ENCODE measurements at places on chromosomes 2 and 18.

- no peak for DNase-seq
Measured at GRCh38 chr2:202066875-202067274, 6.2 kb upstream of the KIAA2012 start.

DNA sequence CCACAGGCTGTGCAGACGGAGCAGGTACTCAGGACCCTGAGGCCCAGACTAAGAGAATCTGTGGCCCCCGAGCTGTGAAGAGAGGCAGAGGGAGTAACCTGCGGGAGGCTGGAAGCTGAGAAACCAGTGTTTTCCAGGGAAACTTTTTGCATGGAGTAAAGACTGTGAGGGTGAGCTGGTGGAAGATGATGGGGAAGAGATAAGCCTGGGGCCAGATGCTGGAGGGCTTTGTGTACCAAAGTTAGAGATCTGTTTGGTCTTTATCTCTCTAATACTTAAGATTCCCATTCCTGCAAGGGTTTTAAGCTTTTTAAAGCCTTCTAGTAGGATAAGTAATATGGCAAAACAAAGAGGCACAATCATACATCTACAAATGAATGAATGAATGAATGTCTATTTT, 43.7 kb upstream of the MEX3C start:
- DNase-seq, result no peak

GRCh38 chr2:148301362-148301761, 280.5 kb downstream of the MBD5 start:
- no peak for DNase-seq

GRCh38 chr2:98468621-98469236, 24.1 kb downstream of the INPP4A start:
- peak; percentile 85 for DNase-seq

DNA sequence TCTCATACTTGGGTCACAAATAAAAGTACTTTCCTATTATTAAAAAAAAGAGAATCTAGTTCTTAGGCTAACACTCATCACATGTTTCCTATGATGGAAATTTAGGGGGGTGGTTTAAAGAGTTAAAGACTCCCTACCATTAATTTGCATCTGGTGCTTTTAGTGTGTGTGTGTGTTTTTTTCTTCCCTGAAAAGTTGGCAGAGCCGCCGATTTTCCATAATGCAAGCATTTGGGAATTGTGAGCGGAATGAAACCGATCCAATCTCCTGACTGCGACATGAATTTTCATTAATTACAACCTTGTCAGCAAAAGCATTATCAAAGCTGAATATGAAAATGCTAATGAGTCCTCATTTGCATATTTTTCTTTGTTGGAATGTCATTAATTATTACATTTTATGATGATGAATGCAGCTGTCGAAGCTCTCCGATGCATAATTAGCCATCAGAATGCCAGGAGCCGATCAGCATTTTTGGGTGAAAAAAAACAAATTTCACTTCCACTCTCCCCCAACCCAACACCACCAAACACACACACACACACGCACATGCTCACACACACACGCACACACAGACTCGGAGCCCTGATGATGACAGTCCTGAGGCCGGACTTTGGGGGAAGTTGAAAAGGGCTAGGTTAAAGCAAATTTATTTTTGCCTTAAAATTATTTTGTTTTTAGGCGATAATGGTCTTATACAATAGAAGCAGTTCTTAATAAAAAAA, 165.4 kb downstream of the TCF4 start:
- no peak for DNase-seq

DNA sequence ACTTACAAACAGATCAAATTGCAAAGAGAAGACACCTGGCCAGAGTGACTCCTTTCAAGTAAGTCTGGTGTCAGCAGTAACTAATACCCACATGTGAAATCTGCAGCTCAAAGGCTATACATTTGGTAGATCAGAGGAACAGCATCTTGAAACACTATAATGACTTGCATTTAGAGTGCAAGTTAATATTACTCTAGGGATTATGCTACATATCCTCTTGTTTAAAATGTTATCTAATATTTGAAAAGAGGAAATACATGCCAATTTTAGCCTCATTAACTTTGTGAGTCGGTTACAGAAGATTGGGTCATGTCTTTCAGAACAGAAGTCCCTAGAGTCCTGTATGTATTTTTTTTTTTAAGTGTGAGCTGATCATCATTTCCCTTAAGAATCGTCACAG, 15.2 kb downstream of the LANCL1 start:
- no peak for DNase-seq

DNA sequence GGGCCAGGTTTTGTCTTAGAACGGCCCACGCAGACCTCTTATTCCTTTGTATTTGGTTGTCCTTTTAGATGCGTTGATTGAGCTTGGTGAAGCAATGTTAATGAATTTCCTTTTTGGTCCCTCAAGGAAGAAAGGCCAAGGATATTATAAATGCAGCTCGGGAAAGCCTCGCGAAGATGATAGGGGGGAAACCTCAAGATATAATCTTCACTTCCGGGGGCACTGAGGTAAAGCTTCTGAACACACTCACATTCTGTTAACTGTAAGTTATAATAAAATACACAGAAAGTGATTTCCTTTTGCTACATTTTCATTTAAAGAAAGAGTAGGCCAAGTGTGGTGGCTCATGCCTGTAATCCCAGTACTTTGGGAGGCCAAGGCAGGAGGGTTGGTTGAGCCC, 7.1 kb downstream of the SCLY start:
- DNase-seq, result no peak

DNA sequence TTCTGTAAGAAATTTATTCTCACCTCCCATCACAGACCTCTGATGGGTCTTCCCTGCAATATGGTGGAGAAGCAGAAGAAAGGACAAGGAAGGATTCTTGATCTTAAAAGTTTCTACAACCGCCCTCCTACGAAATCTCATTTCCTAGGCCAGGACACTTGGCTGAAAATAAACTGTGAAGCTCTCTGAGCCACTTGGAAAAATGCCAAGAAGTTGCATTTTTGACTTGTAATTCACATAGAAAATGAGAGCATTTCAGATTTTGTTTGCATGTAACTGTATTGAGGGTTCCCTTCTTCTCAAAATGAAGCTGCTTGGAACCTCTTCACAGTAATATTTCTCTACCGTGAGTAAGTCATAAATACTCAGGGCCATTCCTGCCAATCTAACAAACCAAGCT, 458.3 kb upstream of the SLC14A2 start:
- DNase-seq, result no peak

DNA sequence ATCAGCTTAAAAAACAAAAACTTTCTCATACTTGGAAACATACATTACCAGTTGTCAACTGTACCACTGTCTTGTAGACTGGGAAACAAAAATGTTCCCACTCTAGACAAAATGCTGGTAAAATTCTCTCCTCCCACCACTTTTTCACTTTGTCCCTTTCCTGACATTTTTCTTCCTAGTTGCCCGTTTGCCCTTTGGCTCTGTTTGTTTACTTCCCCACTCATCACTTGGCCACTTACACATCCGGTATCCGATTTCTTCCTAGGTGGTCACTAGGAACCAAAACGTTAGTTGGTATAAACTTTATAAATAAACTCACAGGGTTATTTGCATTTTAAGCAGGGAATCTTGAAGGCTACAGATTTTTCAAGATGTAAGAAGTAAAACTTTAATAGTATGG, 84.9 kb downstream of the METTL4 start:
- no peak for DNase-seq

DNA sequence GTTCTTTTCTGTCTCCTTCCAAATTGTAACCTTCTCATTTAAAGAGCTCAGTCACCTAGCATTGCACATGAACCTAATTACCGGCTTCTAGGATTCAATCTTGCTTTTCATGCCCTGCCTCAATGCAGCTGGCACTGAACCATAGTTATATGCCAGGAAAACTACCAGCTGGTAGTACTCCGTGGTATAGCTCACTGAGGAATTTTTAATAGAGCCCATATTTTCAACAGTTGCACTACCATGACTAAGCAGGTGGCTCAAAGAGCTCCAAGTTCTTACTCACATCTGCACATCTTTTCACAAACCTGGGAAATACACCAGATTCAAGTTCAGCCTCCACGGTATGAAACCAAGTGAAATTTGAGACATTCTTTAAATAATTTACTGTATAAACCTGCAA, 363.5 kb downstream of the GRB14 start:
- no peak for DNase-seq

DNA sequence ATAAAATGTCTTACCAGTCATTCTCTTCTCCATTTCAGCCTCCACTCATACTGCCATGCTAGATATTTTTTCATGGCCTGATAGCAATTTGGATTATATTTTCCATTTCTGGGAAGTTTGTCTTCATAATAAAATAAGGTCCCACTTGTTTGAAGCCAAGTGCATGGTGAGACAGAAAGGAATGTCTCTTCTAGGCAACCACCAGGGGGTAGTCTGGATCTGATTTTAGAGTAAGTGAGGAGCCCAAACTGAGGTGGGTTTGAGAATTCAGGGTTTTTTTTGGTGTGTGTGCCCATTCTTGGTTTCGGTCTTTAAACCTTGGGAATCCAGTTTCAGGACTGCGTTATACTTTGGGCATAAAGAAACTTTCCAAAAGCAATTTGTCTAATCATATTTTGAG, 315.5 kb downstream of the RPRM start:
- no peak for DNase-seq

- no peak for DNase-seq
Measured at GRCh38 chr2:82780050-82780449, 1679.0 kb downstream of the SUCLG1 start.

DNA sequence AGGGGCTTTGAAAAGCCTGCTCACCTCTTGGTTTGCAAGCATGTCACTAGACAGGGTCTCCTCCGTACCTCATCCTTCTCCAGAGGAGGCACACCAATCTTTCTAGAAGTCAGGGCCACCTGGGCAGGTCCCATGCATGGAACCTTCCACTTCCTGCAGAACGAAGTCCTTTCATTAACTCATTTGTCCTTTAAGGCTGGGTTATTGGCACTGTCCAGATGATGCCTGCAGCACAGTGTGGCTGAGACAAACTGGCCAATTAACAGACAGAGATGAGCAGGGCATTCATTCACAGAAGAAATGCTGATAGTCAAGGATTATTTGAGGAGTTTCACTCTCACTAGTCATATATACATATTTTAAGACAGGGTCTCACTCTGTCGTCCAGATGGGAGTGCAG, 245.3 kb downstream of the TFCP2L1 start:
- no peak for DNase-seq

- DNase-seq, result peak; percentile 27
Measured at GRCh38 chr2:169107645-169108044, 38.3 kb downstream of the DHRS9 start.

GRCh38 chr2:145344076-145344724, 824.3 kb upstream of the ZEB2 start:
- DNase-seq, result no peak

- DNase-seq, result no peak
Measured at GRCh38 chr18:23816740-23817139, 127.5 kb downstream of the LAMA3 start.

DNA sequence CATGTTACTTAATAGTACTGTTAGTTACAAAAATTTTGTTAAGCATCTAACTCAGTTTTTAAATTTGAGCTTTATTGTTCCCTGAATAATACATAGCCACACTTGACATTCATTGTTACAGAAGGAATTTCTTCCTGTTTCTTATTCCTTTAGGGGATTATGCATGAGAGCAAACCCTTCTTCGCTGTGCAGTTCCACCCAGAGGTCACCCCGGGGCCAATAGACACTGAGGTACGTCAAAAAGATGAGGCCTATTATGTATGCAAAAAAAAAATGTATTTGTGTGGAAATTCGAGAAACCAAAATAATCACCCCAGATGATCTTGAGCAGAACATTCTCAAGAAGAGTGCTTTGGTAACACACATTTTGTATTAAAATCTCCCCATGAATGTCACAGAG, 36.3 kb downstream of the CPS1 start:
- no peak for DNase-seq

DNA sequence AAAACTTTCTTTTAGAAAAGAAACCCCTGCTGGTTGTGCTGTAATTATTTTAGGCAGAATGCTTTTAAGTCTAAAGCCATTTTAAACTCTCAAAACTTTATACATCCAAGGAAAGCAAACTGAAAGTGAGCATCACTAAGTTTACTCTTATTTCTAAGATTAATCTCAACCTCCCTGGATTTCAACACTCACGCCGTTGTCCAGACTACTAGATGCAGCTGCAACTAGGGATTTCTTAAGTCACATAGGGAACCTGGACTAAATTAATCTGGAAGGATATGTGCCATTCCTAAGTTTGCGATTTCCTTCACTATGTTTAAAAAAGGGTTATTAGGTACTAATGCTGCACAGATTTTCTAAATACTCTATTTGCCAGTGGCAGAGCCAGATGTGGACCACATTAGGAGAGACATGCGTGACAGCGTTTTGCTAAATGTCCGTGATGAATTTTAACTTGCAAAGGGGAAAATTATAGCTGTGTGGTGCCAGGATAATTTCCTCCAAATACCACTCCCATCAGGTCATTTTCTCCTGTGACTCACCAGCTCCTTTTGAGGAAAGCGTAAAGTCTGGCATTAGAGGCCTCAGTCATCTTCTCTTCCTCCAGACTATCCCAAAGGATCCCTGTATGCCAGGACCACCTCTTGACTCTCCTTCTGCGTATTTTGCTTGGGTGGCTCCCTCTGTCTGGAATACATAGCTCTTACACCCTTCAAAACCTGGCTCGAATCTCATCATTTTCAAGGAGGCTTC, 143.7 kb downstream of the ATL2 start:
- no peak for DNase-seq

- no peak for DNase-seq
Measured at GRCh38 chr18:50427896-50428295, 53.0 kb downstream of the SKA1 start.

DNA sequence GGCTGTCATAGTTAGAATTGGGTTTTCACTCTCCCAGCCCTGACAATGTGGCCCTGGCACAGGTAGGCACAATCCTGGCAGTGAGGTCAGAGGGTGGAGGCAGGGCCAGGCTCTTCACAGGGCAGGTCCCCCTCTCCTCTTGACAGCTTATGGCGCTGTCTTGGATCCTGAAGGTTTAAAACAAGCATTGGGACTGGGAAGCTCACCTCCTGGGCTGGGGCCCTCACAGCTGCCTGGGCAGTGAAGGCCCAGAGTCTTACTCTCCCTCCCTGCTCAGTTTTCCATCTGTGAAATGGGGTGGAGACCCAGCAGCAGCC, 23.3 kb downstream of the LBH start:
- no peak for DNase-seq

GRCh38 chr2:104286841-104287240, 567.1 kb upstream of the POU3F3 start:
- no peak for DNase-seq

GRCh38 chr18:7821784-7822183, 254.7 kb downstream of the PTPRM start:
- no peak for DNase-seq

DNA sequence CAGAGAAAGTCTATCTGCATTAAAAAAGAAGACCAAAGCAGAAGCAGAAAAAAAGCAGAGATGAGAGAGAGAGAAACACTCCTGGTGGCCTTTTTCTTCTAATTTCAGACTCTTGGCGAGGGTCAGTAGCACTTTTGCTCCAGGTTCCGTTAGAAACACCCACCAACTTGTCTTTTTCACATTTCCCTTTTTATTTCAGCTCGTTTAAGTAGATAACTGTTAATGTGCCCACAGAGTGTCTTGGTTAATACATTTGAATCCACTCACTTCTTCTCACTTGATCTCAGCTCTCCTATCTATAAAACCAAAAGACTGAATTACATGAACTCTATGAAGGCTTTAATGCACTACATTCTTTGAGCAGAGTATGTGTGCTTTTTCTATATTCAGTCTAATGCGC, 63.1 kb downstream of the AAK1 start:
- no peak for DNase-seq

GRCh38 chr2:179861027-179861415, 391 bp downstream of the ZNF385B start:
- no peak for DNase-seq

All from T-helper 2 cell treated with Interferon-gamma antibody and Interleukin-4, amounts not matched to agents 5 μg/mL and 100 μg/mL, for 36 hours (primary cell).